ENCODE measurements at places on chromosomes 2 and 18. TPM values are rescaled to one million over a fixed set of nuclear protein-coding genes. Genes with fewer than 3 reads are reported as not detected.

Gene SMAD2
- 183 TPM for total RNA-seq

Gene CKAP2L
- total RNA-seq, result 7.9 TPM

Gene APCDD1
- total RNA-seq, result 91.9 TPM

Gene PPM1G
- 40.2 TPM for total RNA-seq

Gene TGIF1
- 34.7 TPM for total RNA-seq

Gene IFIH1
- total RNA-seq, result 9.1 TPM

Gene RASGRP3
- total RNA-seq, result 23.4 TPM

Gene C2orf78
- not detected for total RNA-seq

Gene DSC3
- total RNA-seq, result 2.6 TPM

Gene TSPYL6
- 0.17 TPM for total RNA-seq

Gene SPC25
- total RNA-seq, result 9.4 TPM

Gene CCDC74B
- 6.4 TPM for total RNA-seq

Gene ARHGAP28
- total RNA-seq, result 42.6 TPM

Gene CABLES1
- 30.4 TPM for total RNA-seq

Gene REG3A
- not detected for total RNA-seq

Gene TEKT4
- total RNA-seq, result 0.69 TPM

Gene LRP1B
- total RNA-seq, result 32.3 TPM

Gene SULT1C2
- 4.4 TPM for total RNA-seq

Gene HOXD8
- total RNA-seq, result 10.5 TPM

Gene CD207
- 0.06 TPM for total RNA-seq

Gene MORN2
- 16.7 TPM for total RNA-seq

Gene IL37
- total RNA-seq, result not detected

Gene SNED1
- total RNA-seq, result 23.5 TPM

Gene ICA1L
- total RNA-seq, result 55.8 TPM

Gene LOXHD1
- total RNA-seq, result 0.22 TPM

Gene HOXD13
- total RNA-seq, result 0.10 TPM

Gene SH3BP4
- 29.6 TPM for total RNA-seq

Gene POTEJ
- 0.10 TPM for total RNA-seq

Measured in spinal cord (tissue), 10 donors.